Lower lobe of right lung (tissue), 2 donors: ENCODE measurements at places on chromosomes 2 and 18.

DNA sequence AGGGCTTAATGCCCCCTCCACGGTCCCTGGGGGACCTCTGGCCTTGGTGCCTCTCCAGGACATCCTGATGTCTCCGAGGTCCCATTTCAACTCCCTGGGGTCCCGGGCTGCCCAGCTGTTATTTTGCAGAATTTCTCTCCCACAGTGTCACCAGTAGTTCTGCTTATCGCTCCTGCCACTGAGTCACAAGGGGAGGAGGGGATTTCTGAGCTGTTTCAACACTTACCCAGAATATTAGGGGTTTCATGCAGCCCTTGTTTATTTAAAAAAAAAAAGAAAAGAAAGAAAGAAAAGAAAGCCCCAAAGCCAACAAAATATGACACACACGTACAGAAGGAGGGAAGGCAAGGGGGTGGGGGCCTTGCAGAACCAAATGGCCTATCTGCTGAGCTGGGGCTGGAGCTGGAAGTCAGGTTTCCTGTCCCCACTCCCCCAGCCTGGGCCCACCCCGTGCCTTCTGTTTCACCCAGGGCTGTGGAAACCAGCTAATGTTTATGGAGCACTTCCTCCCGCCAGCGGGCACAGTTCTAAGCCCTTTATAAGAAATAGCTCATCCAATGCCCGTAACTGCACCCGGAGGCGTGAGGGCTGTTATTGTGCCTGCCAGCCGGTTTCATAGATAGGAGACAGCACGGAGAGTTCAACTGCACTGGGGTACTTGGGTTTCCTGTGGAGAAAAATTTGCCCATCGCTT lies 8.4 kb upstream of the ARID5A start:
- peak; percentile 75 for DNase-seq
- peak overlapping the region; percentile 57 for H3K4me3 ChIP-seq
- H3K27ac ChIP-seq = peak overlapping the region; percentile 83
- H3K27me3 ChIP-seq = no peaks in the 10 kb centered on the region
- peaks cover 48% of the 10 kb centered on the region for H3K4me1 ChIP-seq

DNA sequence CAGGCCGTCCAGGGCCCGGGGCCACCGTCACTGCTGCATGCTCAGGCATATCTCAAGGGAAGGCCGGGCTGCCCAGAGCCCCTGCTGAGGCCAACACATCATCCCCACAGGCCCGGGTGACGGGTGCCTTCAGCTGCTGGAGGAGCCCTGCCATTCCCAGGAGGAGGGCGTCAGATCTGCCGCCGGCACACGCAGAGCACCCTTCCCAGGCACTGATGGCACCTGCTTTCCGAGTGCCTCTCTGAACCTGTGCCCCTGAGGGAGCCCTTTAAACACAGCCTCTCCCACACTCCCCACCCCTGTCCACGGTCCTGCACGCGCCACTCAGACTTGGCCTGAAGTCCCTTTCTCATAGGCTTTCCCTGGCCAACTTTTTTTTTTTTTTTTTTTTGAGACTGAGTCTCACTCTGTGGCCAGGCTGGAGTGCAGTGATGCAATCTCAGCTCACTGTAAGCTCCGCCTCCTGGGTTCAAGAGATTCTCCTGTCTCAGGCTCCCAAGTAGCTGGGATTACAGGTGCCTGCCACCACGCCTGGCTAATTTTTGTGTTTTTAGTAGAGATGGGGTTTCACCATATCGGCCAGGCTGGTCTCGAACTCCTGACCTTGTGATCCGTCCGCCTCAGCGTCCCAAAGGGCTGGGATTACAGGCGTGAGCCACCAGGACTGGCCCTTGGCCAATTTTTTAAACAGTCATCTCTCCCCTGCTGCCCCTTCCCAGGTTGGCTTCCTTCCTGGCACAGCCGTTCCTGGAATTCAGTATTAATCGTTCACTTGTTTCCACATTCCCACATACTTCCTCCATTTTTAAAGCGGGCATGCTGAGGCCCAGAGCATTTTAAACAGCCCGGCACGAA lies 211.7 kb downstream of the NDUFA10 start:
- no peak overlapping the region for H3K4me3 ChIP-seq
- H3K36me3 ChIP-seq = no peaks in the 10 kb centered on the region
- H3K27me3 ChIP-seq = no peaks in the 10 kb centered on the region
- peaks cover 34% of the 10 kb centered on the region for H3K4me1 ChIP-seq

- H3K27ac ChIP-seq = no peak overlapping the region
- DNase-seq = no peak
- H3K27me3 ChIP-seq = no peaks in the 10 kb centered on the region
- no peaks in the 10 kb centered on the region for H3K4me1 ChIP-seq
- no peaks in the 10 kb centered on the region for H3K36me3 ChIP-seq
These were observed 125.5 kb upstream of the SIX2 start for GRCh38 chr2:45134726-45135125.

- H3K4me1 ChIP-seq = no peaks in the 10 kb centered on the region
- no peak for DNase-seq
- H3K4me3 ChIP-seq = no peak overlapping the region
- no peak overlapping the region for H3K27ac ChIP-seq
- no peaks in the 10 kb centered on the region for H3K36me3 ChIP-seq
- H3K27me3 ChIP-seq = no peaks in the 10 kb centered on the region
These were observed 112.6 kb downstream of the CERS6 start for GRCh38 chr2:168568476-168569267.

- H3K27ac ChIP-seq = no peak overlapping the region
- no peaks in the 10 kb centered on the region for H3K4me1 ChIP-seq
- H3K4me3 ChIP-seq = no peak overlapping the region
- no peak for DNase-seq
- H3K27me3 ChIP-seq = no peaks in the 10 kb centered on the region
- H3K36me3 ChIP-seq = no peaks in the 10 kb centered on the region
These were observed 42.5 kb upstream of the IL1R2 start for GRCh38 chr2:101949304-101949703.

GRCh38 chr2:100184055-100184737 lies 41.8 kb upstream of the AFF3 start:
- no peak overlapping the region for H3K4me3 ChIP-seq
- H3K4me1 ChIP-seq = peaks cover 13% of the 10 kb centered on the region
- no peaks in the 10 kb centered on the region for H3K36me3 ChIP-seq
- H3K27ac ChIP-seq = no peak overlapping the region
- no peak for DNase-seq

- H3K4me3 ChIP-seq = no peak overlapping the region
- H3K27me3 ChIP-seq = no peaks in the 10 kb centered on the region
- DNase-seq = no peak
These were observed 65.2 kb upstream of the B3GNT7 start for GRCh38 chr2:231330311-231330710.

GRCh38 chr2:178415979-178416378 lies 35.0 kb downstream of the PRKRA start:
- H3K27ac ChIP-seq = no peak overlapping the region
- no peak for DNase-seq
- no peak overlapping the region for H3K4me3 ChIP-seq
- no peaks in the 10 kb centered on the region for H3K36me3 ChIP-seq
- H3K4me1 ChIP-seq = peaks cover 11% of the 10 kb centered on the region

- no peak overlapping the region for H3K27ac ChIP-seq
- H3K4me1 ChIP-seq = no peaks in the 10 kb centered on the region
- DNase-seq = no peak
- H3K4me3 ChIP-seq = no peak overlapping the region
- no peaks in the 10 kb centered on the region for H3K27me3 ChIP-seq
These were observed 654.9 kb downstream of the ADCYAP1 start for GRCh38 chr18:1559563-1559962.

- no peak overlapping the region for H3K27ac ChIP-seq
- H3K27me3 ChIP-seq = no peaks in the 10 kb centered on the region
- H3K36me3 ChIP-seq = no peaks in the 10 kb centered on the region
- no peaks in the 10 kb centered on the region for H3K4me1 ChIP-seq
These were observed 19.7 kb downstream of the VIL1 start for GRCh38 chr2:218438596-218438995.

GRCh38 chr2:15383695-15384350 lies 177.3 kb downstream of the NBAS start:
- no peak overlapping the region for H3K27ac ChIP-seq
- no peak for DNase-seq
- H3K4me3 ChIP-seq = no peak overlapping the region
- peaks cover 28% of the 10 kb centered on the region for H3K36me3 ChIP-seq
- no peaks in the 10 kb centered on the region for H3K27me3 ChIP-seq

GRCh38 chr2:197268786-197269584 lies 41.6 kb downstream of the ANKRD44 start:
- no peak for DNase-seq
- H3K27ac ChIP-seq = no peak overlapping the region
- peaks cover 57% of the 10 kb centered on the region for H3K4me1 ChIP-seq
- H3K27me3 ChIP-seq = no peaks in the 10 kb centered on the region
- no peak overlapping the region for H3K4me3 ChIP-seq

DNA sequence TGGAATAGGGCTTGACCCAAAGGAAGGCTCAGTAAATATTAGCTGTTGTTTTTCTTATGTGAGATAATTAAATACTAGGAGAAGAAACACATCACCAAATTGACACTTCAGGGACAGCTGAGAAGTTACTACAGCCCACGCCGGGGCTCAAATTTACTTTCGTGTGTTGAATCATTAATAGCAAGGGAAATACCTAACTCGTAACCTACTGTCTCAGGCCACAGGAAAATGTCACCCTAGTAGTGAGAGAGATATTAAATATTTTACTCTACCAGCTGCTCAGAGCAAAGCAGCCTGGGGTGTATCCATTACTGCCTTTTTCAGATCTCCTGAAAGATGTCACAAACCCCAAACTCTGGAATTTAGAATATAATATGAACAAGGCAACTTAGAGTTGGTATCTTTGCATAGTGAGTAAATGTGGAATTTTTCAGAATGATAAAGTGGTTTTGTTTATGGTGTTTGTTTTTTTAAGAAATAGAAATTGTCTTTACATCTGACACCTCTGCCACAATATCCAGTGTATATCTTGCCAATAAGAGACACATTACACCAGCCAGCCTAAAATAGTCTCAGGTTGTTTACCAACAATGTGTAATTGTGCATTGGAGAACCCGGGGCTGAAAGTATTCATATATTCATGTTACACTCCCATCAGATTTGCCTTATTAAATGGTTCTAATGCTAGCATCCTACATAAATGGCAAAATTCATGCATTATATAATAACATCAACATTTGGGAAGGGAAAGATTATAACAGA lies 48.4 kb downstream of the ATP8B1 start:
- no peak for DNase-seq
- no peaks in the 10 kb centered on the region for H3K27me3 ChIP-seq
- no peaks in the 10 kb centered on the region for H3K4me1 ChIP-seq
- no peaks in the 10 kb centered on the region for H3K36me3 ChIP-seq

DNA sequence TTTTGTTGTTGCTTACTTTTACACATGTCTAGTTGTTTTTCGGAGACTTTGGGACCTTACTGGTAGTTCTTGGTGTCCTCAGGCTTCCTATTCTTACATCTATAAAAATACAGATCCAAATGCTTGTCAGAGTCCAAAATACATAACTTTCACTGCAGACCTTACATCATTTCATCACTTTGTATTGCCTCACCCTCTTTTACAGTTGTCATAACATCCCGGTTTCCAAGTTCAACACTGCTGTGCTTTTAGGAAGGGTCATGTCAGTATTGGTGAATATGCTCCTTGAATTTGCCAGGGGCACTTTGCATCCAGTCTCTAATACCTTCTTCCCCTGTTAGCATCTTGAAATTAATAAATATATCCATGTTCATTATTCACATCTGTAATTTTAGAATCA lies 518.2 kb upstream of the RAB12 start:
- no peaks in the 10 kb centered on the region for H3K27me3 ChIP-seq
- H3K27ac ChIP-seq = no peak overlapping the region
- H3K4me1 ChIP-seq = no peaks in the 10 kb centered on the region

DNA sequence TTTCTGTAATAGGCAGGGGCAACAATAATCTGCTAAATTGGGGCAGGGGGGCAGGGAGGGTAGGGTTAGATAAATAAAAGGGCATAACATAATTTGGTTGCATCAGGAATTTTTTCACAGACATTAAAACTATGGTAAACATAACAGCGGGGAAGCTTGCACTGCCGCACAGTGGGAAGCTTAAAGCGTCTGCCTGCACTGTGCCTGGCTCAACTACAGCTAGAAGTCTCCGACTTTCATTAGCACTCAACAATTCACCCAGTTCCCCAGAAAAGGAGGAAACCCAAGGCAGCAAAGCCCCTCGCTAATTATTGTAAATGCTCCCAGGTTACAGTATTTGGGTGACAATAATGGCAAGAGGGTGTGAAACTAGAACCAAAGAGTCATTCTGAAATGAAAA lies 562.9 kb downstream of the ARHGAP15 start:
- no peaks in the 10 kb centered on the region for H3K36me3 ChIP-seq
- H3K4me3 ChIP-seq = no peak overlapping the region
- H3K27ac ChIP-seq = no peak overlapping the region
- DNase-seq = no peak
- no peaks in the 10 kb centered on the region for H3K27me3 ChIP-seq

- no peak for DNase-seq
- no peak overlapping the region for H3K27ac ChIP-seq
- H3K4me1 ChIP-seq = peaks cover 14% of the 10 kb centered on the region
- no peaks in the 10 kb centered on the region for H3K27me3 ChIP-seq
These were observed 2.4 kb upstream of the RBM45 start for GRCh38 chr2:178109813-178110212.

DNA sequence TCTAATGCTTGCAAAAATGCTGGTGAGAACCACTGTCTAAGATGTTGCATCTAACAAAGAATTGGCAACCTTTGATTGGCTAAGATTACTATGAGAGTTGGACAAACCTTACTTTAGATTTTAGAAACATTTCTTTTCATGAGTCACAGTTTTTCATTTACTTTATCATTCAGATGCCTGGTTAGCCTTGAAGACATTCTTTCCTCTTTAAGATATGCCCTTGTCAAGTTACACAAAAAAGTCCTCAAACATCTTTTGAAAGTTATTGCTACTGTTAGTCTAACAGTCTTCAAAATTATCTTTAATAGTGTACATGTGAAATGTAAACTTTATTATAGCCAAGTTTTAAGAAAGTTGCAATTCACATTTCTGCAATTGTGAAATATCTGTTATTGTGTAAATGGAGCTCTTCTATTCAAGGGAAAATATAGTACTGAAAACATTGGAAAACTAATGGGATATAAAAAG lies 276.3 kb downstream of the RND3 start:
- no peaks in the 10 kb centered on the region for H3K36me3 ChIP-seq
- H3K4me1 ChIP-seq = no peaks in the 10 kb centered on the region
- H3K27ac ChIP-seq = no peak overlapping the region

- H3K36me3 ChIP-seq = no peaks in the 10 kb centered on the region
- peaks cover 28% of the 10 kb centered on the region for H3K4me1 ChIP-seq
- H3K27ac ChIP-seq = peak overlapping the region; percentile 79
- H3K27me3 ChIP-seq = peaks cover 17% of the 10 kb centered on the region
These were observed 1.1 kb upstream of the ASAP2 start for GRCh38 chr2:9205486-9205885.

DNA sequence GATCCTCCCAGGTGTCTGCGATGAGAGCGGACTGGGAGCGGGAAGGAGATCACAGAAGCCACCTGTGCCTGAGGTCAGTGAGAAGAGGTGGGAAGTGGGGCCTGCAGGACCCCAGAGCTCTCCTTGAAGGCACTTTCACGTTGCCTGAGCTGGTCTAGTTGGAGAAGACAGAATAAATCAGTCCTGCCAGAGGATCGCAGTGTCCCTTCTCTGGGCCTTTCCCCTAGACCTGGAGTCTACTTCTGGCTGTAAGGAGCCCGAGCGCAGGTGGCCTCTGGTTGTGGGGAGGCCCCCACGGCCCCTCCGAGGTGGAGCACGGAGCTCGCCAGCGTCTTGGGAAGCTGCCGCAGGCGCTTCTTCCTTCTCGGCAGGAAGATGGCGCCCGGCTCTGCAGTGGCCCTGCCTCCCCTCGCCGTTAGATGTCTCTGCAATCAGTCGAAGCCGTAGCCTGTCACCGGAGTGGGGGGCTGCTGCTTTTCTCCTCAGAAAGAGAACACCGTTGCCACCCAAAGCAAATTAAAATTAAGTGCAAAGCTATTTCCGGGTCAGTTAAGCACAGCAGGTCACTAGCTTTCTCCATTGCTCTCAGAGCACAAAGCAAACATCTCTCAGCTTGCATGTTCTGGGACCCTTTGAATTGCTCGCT lies 212.0 kb upstream of the MYT1L start:
- no peaks in the 10 kb centered on the region for H3K36me3 ChIP-seq
- H3K4me3 ChIP-seq = no peak overlapping the region
- H3K27ac ChIP-seq = no peak overlapping the region
- H3K27me3 ChIP-seq = no peaks in the 10 kb centered on the region
- DNase-seq = no peak
